H54 (cell line): ENCODE measurements at places on chromosomes 16 and 17.

GRCh38 chr17:80034791-80035686 is 633 bp downstream of the TBC1D16 start:
- peak; percentile 44 for DNase-seq

- no peak for DNase-seq
Observed at GRCh38 chr17:42122371-42123303, at the start of gene HSPB9. Gene HSPB9, plus strand, starts transcription at chr17:42122804. Its CDS starts 47 bp downstream, at chr17:42122851.

DNA sequence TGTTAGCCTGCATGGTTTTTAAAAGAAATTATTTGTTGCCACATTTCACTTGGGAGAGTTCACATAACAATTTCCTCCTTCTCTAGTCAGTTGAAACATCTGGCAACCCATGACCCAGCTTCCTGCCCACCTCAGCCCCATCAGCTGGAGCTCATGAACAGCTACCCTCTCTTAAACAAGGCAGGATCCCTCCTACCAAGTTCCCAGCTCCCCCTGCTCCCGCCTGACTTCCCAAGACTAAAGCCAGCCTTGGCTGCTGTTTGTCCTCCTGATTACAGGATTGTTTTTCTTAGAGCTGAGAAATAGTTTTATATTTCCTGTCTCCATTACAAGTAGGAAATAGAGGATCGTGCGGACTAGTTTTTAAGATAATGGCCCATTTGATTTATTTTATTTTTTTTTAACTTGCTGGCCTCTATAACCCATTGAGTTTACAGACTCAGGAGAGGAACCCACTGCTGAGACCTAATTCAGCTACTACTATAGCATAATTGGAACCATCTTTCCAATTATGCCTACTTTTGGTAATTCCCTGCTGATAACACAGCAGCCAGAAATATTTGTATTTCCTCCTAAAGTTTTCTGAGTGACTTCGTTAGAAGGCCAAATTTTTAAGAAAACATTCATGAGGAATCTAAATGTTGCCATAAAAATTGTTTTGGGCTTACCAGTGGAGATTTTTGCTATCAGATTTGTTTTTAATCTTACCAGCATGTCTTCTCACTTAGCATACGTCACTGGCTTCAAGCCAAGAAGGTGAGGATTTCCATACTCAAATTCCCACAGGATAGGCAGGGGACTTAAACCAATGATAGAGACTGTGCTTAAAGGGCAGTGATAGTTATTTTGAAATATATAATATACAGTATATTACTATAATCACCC is 90.0 kb downstream of the ELAC2 start:
- no peak for DNase-seq

DNA sequence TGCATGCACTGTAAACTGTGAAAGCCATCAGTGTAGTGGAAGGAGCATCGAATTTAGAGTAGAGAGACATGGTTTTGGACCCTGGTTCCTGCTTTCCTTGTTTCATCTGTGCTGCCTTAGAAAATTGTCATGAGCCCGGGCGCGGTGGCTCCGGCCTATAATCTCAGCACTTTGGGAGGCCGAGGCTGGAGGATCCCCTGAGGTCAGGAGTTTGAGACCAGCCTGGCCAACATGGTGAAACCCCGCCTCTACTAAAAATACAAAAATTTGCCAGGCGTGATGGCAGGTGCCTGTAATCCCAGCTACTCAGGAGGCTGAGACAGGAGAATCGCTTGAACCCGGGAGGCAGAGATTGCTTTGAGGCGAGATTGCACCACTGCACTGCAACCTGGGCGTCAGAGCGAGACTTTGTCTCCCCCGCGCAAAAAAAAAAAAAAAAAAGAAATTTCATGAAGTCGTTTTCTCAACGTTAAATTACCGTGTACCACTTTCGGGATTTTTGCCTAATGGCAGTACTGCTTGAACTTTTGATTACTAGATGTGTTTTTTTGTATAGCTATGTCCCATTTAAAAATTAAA is 912 bp downstream of the COQ7 start:
- DNase-seq = no peak

DNA sequence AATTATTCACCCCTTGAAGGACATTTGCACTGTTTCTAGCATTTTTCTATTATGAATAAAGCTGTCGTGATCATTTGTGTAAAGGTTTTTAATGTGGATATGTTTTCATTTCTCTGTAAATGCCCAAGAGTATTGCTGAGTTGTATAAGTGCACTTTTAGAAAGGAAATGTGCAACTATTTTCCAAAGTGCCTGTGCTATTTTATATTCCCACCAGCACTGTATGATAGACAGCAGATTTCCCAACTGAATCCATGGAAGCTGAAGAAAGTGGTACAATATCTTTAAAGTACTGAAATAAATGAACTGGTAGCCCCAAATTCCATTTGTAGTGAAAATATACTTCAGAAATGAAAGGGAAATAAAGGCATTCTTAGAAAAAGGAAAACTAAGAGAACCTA is 238.4 kb downstream of the BCAS3 start:
- DNase-seq = no peak

GRCh38 chr17:81518785-81519283 is 6.2 kb upstream of the ACTG1 start:
- DNase-seq = no peak

- DNase-seq = no peak
Observed at GRCh38 chr17:61542027-61542426, 49.0 kb downstream of the NACA2 start.

DNA sequence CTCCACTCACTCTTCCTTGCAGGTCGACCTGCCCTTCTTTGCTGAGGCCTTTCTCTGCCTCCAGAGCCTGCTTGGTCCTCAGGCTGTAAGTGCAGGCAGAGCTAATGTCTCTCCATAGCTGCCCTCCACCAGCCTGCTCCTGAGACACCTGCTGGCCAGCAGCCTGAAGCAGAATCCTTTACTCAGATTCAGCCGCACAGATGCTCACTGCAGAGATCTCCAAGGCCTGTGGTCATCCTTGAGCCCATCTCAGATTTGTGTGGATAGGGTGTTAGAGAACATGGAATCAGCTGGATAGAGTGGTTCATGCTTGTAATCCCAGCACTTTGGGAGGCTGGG is 11.5 kb downstream of the DEXI start:
- no peak for DNase-seq

DNA sequence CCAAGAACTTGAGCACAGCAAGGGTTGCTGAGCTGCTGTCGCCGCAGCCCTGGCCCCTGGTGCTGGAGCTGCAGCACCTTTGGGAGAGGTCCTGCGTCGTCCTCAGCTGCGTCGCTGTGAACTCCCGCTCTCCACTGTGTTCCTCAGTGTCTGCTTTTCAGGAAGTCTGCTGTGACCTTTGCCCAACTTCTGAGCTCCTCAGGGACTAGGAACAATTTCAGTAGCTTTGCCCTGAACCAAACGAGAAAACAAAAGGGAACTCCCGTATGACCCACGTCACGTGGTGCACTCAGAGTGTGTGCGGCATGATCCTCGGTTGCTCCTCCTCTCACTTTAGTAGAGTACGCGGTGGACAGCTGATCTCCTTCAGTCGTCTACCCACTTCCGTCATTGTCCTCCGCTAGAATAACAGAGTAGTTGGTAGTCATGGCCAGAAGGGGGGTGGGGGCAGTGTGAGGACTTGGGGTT is 44.2 kb downstream of the WDR45B start:
- no peak for DNase-seq

- DNase-seq = peak; percentile 38
Observed at GRCh38 chr16:3983081-3983520, 102.6 kb upstream of the CREBBP start.
